Esophagus muscularis mucosa (tissue), 4 donors: ENCODE measurements at places on chromosomes 1 and 21.

- DNase-seq, result no peak
Observed at GRCh38 chr1:231544943-231545592, 16.6 kb downstream of the TSNAX start.

GRCh38 chr21:45562965-45563364 lies 20.7 kb upstream of the SLC19A1 start:
- DNase-seq, result no peak

GRCh38 chr1:117066367-117066766 lies 6.2 kb downstream of the TTF2 start:
- DNase-seq, result no peak

DNA sequence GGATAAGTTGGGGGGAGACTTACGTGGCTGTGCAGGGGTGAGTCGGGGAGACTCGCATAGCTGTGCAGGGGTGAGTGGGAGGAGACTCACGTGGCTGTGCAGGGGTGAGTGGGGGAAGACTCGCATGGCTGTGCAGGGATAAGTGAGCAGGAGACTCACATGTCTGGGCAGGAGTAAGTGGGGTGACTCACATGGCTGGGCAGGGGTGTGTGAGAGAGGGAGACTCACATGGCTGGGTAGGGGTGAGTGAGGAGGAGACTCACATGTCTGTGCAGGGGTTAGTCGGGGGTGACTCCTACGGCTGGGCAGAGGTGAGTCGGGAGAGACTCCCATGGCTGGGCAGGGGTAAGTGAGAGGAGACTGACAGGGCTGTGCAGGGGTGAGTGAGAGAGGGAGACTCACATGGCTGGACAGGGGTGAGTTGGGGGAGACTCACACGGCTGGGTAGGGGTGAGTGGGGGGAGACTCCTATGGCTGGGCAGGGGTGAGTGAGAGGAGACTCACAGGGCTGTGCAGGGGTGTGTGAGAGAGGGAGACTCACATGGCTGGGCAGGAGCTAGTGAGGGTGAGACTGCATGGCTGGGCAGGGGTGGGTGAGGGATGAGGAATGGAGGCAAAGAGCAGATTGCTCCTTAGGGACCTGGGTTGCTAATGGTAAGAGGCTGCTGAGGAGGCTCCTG lies 56.0 kb upstream of the ABCG1 start:
- DNase-seq, result no peak

- no peak for DNase-seq
Observed at GRCh38 chr1:94160811-94161210, 39.9 kb upstream of the ABCA4 start.

- no peak for DNase-seq
Observed at GRCh38 chr1:2431518-2431917, 19.2 kb upstream of the PEX10 start.

- DNase-seq, result no peak
Observed at GRCh38 chr1:69787151-69787550, 219.4 kb downstream of the LRRC7 start.

GRCh38 chr1:115343200-115343737 lies 5.2 kb upstream of the NGF start:
- DNase-seq, result no peak

GRCh38 chr1:69671363-69672010 lies 103.8 kb downstream of the LRRC7 start:
- no peak for DNase-seq

GRCh38 chr1:24374891-24375786 lies 38.4 kb downstream of the STPG1 start:
- no peak for DNase-seq

DNA sequence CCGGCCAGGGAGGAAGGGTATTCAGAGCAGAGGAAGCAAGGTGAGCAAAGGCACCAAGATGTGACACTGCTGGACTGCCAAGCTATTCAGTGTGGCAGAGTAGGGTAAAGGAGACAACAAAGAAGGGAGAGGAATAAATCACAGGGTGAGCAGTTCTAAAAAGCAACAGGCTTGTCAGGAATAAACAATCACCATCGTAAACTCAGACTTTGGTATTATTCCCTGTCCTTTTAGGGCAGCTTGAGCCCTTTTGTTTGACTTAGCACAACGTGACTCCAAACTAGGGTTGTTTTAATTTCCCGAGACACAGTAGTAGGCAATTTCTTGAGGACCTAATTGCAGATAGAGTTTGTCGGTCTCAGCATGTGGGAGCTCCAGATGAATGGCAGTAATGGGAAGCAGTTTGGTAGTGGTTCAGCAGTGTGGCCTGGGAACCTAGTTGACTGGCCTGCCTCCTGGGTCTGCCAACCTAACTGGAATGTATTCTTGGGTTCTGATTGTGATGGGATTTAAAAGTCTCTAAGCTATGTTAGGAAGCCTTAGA lies 4.3 kb downstream of the CR1L start:
- no peak for DNase-seq

GRCh38 chr1:109307274-109308021 lies 637 bp upstream of the MYBPHL start:
- DNase-seq, result no peak

DNA sequence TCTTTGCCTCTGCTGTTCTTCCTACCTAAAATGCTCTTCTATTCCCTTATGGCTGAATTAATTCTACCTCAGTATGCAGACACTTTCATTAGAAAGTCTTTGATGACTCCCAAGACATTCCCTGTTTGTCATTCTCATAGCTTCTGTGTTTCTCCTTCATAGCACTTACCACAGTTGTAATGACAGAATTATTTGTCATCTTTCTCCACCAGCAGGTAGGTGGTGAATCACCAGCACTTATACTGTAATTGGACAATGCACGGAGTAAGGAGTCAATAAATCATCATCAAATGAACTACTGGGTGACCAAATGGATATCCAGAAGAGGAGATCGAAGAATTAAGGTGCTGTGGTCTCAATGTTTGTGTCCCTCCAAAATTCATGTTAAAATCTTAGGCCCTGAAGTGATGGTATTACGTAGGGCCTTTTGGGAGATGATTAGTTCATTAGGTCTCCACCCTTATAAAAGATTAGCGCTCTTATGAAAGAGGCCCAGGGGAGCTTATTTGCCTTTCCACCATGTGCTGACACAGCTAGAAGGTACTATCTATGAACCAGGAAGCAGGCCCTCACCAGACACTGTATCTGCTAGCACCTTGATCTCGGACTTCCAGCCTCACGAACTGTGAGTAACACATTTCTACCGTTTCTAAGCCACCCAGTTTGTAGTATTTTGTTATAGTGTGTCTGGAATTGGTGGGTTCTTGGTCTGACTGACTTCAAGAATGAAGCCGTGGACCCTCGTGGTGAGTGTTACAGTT lies 2.4 kb upstream of the CCT8 start:
- DNase-seq, result no peak

DNA sequence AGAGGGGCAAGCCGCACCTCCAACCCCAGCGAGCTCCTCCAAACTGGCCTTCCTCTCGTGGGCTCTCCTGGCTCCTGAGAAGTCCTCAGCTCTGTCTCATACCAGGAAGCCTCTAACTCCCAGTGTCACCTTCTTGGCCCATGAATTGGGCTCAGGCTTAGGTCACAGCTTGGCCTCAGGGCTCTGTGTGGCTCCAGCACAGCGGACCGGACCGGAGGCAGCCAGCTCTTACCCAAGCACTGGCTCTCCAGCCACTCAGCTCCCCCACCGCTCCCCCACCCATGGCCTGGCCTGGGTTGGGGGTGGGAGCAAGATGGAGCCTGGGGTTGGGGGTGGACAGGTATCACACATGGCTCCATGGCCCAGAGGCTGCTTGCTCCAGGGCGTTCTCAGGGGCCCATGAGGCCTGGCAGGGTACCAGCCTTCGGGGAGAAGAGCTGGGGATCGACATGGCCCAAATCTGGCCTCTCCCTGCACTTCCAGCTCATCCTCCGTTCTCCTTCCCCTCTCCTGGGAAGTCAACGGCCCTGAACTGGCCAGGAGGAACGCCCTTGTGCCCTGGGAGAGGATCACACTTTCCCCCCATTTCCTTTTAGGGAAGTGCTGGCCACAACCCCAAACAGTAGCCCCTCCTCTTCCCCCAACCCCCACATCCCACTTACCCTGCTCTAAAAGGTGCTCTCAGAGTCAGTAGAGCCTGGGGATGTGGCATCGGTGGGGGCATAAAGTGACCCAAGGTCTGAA lies 97.5 kb downstream of the CASZ1 start:
- no peak for DNase-seq

DNA sequence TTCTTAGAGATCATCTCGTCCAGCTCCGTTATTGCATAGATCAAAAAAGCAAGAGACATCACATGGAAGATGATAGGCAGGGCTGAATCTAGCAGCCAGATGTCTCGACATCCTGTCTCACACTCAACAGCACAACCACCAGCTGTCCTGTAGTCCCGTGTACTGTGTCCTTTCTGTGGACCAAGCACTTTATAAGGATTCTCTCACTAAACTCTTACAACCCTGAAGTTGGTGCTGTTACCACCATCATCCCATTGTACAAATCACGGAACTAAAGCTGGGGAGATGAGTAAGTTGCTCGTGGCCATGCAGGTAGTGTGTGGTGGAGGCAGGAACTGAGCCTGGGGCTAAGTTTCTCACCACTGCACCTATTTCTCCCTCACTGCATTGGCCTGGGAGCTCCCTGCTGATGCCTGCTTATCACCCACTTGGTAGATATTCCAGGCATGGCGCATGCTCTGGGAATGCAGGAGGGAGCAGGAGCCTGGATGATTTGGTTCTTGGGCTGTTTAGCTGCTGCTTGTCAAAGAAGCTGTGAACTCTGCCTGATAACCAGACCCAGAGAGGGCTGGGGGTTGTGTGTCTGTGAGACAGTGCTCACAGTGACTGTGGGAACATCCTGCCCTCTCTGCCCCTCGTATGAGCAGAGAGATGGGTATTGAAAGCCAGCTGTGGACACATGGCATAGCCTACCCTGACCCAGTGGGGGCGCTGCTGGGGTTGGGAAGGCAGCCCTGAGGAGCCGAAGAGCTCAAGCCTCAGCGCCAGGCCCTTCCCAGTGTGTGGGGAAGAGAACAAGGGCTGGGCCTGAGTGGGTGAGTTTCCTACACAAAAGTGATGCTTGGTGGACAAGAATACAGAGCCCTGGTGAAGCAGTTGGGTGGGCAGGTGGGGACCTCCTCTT lies 13.6 kb downstream of the PPFIA4 start:
- no peak for DNase-seq

- DNase-seq, result no peak
Observed at GRCh38 chr1:81118550-81118949, 682.2 kb upstream of the ADGRL2 start.

DNA sequence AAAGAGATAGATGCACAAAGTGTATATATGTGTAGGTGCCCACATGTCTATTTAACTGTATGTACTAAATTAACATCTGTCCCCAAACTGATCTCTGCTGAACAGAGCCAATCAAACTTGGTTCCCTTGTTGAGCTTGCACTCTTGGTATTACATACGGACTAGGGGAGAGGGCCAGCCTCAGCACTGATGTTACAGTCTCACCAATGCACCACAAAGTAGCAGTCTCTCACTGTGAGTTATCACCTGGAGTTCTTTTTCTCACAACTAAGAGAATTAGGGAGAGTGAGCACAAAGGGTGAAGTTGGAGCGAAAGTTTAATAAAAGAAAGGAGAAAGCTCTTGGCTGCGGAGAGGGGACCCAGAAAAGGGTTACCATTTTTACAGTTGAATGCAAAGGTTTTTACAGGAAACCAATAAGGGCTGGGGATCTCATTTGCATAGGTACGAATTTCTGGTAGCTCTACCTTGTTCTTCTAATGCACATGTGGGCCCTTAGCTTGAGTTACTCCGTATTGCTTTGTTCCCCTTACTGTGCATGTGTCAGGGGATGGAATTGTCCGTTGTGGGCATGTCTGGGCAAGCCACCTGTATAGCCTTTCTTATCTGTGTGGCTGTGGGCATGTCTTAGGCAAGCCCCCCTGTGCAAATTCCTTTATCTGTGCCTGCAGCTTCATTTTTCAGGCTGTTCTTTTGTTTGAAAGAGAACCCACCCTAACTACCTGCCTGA lies 13.3 kb upstream of the CHI3L2 start:
- DNase-seq, result no peak

DNA sequence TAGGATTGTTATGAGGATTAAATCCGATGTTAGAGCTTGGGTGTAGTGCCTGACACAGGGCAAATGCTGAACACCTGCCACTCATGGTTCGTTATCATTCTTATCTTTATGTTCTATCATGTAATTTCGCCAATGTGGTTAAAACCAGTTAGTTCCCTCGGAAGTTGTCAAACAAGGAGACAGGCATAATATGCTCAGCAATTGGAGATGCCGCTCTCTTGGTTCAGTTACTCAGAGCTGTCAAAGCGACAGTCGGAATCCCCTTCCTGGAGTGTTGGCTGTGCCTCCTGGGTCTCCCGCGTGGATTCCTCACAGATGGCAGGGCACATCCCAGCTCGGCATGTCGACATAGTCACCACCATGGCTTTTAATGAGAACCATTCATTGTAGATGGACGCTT lies 192.2 kb downstream of the ROR1 start:
- DNase-seq, result no peak

GRCh38 chr1:198686069-198686728 lies 47.4 kb downstream of the PTPRC start:
- DNase-seq, result no peak

DNA sequence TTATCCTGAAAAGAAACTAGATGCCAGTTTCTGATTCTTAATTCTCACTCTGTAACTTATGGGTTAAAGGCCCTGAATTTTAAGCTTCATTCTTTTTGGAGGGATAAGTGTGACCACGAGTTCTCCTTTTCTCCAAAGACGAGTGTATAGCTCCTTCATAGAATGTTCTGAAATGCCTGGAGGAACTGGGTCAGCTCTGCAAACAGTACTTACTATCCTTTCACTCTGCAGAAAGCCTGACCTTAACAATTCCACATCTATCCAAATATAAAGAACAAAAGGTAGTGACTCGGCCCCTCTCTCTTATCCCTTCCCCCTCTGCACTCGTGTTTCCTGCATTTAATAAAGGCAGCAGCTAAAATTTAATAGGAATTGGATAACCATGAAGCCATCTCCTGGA lies 150.5 kb downstream of the LYPLAL1 start:
- DNase-seq, result no peak

DNA sequence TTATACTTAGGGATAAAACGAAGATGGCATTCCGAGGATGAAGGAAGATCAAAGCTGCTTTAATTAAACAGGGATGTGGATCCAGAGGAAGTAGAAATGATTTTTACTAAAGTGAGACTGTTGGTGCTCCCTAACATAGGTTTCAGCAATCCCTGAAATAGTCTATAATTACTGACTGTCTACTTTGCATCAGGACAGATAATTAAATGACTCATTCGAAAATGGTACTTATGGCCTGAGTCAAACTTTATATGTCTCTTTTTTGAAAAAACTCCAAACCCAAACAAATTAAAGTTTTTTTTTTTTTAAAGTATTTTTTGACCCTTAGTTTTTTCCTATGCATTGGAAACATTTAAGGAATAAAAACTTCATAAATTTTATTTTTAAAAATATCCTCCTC lies 90.3 kb downstream of the LYST start:
- no peak for DNase-seq

DNA sequence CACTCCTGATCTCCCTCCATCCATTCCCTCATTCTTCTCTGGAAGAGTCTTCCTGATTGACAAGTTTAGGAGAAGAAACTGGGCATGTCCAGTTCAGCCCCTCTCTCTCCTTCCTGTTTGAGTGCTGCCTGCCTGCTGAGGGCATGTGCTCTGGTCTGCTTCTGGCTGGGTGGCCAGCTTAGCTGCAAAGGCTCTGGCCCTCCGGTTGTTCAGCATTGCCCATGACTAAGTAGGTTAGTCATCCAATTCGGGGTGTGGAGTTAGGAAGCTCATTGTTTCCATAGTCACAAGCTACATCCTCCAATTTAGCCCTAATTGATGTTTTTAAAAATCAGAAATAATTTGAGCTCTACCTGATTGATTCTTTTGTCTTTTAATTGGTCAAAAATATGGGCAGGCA lies 25.6 kb upstream of the PLA2G2E start:
- no peak for DNase-seq
